Umbilical cord (tissue), 2 donors: ENCODE measurements at places on chromosomes 6 and 20.

GRCh38 chr6:121956782-121957181, 442.7 kb upstream of the HSF2 start:
- no peak for DNase-seq

- DNase-seq = no peak
These were observed 43.4 kb downstream of the SLC22A2 start for GRCh38 chr6:160215232-160215631.

GRCh38 chr6:47502920-47503319, 25.3 kb downstream of the CD2AP start:
- DNase-seq = no peak

- DNase-seq = peak; percentile 83
These were observed 528.7 kb downstream of the DOK5 start for GRCh38 chr20:55004044-55004443.
